ENCODE measurements at places on chromosomes 7 and 10.

GRCh38 chr7:120898715-120899499 is 41.0 kb upstream of the TSPAN12 start:
- no peak for DNase-seq

DNA sequence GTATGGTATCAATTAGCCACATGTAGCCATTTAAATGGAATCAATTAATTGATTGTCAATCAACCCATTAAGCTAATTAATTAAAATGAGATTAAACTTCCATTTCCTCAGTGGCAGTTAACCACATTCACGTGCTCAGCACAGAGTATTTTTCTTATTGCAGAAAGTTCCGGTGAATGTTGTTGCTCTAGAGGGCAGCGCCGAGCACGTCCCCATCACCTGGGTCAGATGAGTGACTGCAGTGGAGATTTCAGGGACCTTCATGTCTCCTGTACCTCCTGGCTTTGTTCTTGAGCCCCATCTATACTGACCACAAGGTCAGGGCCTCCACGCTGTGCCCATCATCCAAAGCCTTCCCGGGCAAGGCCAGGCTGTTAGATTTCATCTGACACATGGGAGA is 168.8 kb upstream of the MKI67 start:
- DNase-seq = no peak

GRCh38 chr10:78937393-78937792 is 131.4 kb upstream of the ZMIZ1 start:
- no peak for DNase-seq

DNA sequence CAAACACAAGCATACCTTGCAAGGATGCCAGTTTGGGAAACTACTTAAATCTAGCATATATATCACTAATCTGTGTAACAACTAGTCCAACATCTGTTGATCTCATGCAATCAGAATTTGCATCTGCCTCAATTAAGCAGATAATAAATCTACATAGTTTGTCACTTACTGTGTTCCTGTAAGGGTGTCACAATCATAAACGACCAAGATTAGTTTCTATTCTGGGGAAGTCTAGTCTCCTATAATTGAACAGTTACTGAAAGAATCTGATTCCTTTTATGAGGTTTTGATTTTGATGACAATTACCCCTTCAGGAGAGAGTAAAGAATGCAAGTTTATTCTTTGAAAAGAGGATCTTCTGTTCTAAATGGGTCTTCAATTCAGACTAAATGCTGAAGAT is 85.5 kb upstream of the LRRN3 start:
- DNase-seq = no peak

All from T1000 (cell line).